T-helper 17 cell (primary cell): ENCODE measurements at places on chromosomes 5 and 9.

DNA sequence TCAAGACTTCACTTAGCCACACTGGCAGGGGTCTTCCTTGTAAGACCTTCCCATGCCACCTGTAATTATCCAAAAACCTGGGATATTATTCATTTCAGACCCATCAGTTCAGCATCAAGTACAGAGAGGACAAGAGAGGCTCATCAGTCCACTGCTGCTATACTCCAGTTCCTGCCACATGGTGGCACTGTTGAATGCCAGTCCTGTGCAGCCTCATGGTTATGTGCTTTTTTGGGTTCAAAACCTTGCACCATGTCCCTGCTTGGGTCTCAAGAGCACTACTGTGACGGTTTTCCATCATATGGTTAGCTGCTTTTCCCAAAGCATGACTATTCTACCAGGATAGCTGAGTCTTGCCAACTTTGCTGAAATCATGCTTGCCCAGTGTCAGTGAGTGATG lies 8.5 kb downstream of the PTGS1 start:
- DNase-seq = no peak

DNA sequence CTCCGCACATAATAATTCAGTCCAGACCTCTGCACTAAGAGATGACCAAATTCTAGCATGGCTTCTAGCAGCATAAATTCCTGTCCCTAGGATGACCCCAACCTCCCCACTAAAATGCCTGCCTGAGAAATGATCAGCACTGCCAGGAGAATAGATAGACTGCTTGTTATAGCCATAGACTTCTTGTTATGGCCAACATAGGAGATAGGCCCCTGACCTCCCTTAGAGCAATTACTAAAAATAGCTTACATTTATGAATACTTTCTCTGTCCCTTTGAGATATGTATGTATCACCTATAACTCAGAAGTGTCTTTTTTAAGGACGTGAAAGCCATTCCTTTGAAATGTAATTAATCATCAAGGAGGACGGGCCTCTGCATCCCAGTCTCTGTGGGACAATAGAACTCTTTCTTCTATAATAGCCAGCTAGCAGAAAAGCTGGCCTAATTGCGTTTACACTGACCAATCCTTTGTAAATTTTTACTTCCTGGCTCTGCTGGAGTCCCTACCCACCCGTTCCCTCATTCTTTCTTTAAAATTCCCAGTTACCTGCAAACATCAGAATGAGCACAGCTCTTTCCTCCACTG lies 1002.7 kb downstream of the CDH18 start:
- DNase-seq = no peak

GRCh38 chr5:132378580-132378979 lies 9.1 kb downstream of the SLC22A5 start:
- no peak for DNase-seq

DNA sequence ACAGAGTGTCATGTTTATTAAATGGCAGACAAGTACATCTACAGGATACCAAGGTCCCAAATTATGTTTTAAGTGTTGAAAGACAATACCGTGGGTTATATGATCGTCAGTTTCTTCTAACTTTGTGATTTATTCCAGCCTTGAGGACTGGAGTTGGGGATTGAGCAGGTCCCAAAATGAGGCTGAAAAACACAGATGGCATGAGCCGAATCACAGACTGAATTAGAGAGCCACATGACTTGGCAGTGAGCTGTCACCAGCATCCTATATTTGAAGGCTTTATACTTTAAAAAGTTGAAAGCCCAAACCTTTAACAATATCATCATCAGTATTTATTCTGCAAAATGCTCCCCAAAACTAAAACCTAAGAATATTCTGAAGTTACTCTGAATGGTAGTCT lies 79.4 kb downstream of the ADAMTS16 start:
- DNase-seq = no peak

- DNase-seq = no peak
Observed at GRCh38 chr9:81827616-81828296, 100.5 kb upstream of the SPATA31D4 start.
